ENCODE measurements at places on chromosomes 6 and 20.

DNA sequence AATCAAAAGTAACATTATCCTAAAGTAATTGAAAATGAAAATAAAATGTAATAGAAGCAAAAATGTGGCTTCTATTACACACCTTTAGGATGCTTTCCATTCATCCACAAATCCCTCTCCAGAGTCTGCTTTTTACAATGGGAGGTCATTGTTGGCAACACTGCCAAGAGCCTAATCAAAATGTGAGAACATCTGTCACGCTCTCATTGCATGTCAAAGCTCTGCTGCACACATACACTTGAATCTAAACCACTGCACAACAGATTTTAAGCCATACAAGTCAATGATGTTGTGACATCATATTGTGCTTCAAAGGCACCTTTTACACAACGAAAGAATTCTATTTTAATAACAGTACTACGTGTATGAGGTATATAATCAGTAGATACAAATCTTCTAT, 82.1 kb downstream of the PREP start:
- DNase-seq = no peak

GRCh38 chr6:136640132-136640915, 90.1 kb upstream of the MAP7 start:
- DNase-seq = no peak

DNA sequence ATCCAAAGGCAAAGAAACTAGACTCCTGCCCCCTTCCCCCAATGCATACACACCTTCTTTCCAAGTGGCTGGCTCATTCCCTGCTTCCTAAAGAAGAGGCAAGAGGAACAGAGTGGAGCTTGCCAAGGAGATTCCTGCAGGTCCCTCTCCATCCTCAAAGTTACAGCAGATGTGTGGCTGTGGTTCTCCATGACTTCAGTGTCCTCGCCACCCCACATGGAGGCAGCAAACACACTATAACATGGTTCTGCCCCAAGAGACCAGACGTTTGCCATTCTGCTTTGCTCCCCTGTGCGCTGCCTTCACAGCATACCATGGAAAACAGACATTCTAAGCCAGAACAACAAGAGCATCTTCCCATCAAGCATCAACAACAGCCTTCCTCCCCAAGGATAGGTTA, 84.4 kb downstream of the BACH2 start:
- no peak for DNase-seq

DNA sequence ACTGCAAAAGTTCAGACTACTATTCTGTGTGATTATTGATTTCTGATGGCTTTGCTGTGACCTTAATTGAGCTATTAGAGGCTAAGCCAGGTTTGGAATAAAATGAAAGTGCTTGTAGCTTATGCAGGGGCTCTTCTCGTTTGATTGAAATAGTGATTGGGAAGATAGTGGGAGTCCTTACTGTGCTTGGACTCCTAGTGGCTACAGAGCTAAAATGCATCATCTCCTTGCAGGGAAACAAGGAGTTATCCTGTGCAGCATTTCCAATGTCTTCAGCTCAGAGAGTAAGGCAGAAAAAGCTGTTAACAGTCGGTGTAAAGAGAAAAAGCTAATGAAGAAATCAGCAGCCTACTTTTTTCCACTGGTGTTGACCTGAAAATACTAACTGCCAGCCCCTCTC, 173.5 kb downstream of the SLC35F1 start:
- no peak for DNase-seq

DNA sequence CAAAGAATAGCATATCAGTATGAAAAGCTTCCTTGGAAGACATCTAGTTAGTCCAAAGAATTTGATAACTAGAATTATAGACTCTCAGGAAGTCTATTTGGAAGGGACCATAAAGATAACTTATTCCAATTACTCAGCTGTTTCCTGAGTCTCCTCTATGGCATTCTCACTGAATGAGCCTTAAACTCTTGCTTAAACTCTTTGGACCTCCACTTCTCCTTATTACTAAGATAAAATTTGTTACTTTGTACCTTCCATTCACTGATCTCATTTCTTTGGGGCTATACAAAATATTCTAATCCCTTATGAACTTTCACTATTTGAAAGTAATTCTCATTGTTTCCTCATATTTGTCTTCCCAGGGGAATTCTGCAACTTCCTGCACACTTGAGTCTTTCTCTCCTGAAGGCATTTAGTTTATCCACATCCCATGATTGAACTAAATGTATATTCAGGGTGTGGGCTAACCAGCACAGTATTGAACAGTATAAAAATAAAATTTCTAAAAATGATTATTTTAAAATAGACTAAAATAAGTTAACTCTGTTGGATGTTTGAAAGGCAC, 67.1 kb upstream of the NOTCH4 start:
- no peak for DNase-seq

- no peak for DNase-seq
Observed at GRCh38 chr6:106746652-106747051, 117.3 kb downstream of the QRSL1 start.

DNA sequence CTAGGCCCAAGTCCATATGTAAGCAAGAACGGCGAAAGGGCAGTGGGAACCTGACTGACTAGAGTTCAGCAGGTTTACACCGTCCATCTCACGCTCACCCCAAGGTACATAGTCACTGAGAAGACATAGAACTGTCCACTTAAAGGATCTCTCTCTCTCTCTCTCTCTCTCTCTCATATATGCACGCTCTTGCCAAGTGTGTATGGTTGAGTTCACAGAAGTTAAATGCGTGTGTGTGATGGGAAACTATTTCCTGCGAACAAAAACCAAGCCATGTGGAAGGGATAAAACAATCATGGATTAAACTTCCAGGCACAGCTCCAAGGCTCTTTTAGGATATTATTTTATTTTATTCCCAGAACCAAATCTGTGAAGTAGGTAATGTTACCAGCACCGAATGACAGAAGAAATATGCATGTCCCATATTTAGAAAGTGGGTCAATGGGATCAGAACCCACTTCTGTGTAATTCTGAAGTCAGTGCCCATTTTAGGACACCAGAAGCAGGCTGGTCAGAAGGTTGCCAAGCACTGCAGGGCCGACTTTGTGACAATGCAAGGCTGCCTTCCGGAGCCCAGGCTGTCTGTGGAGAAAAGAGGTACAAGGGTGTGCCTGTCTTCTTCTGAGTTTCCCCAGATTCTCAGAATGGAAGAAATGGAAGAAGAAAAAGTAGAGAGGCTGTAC, 49.2 kb upstream of the MAP7 start:
- no peak for DNase-seq

- no peak for DNase-seq
Observed at GRCh38 chr20:9359561-9360308, 154.7 kb upstream of the LAMP5 start.

DNA sequence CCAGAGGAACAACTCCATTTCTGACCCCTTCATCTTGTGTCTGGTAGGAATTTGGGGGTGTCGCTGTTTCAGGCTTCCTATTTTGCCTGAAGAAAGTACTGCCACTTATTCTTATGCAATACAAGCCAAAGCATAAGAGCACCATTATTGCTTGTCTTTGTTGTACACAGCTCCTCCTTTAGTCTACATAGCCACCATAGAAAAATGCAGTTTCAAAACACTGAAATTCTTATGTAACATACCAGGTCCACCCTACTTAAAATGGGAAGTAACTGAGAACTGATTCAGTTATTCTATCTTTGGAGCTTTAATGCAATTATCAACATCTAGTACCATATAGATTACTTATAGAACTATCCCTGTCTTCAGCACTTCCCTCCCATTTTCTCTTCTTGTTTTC, 255.5 kb downstream of the ARHGAP18 start:
- no peak for DNase-seq

DNA sequence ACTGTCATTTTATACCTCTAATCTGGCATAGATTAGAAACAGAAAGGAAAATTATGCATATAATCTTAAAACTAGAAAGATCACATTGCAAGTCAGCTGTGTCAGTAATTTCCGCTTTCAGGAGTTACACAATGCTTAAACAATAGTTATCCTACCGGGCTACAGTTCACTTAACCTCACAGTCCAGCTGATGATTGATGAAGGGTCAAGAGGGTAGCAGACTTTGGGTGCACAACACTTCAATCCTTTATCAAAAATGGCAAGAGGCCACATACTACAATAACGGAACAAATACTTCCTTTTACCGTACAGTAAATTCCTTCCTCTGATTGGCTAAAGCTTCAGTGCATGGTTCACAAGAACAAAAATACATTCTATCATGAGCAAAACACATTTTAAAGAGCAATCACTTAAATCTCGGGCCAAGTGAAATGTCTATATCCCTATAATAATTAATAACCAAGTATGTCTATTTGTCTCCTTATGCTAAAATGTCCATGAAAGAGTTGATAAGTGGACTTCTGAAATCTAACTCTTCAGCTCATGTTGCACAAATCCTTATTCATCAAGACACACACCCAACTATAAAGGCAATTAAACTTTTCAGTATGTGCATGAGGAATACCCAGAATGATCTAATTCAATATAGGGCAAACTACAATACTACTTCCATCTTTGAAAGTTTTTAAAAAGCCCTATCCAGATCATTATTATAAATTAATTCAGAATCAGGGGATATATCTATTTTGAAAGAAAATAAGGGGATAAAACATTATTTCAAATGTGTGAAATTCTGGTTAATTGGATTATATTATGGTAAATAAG, 76.8 kb downstream of the HIVEP2 start:
- DNase-seq = no peak

- no peak for DNase-seq
Observed at GRCh38 chr6:105207524-105208269, 27.9 kb upstream of the POPDC3 start.

DNA sequence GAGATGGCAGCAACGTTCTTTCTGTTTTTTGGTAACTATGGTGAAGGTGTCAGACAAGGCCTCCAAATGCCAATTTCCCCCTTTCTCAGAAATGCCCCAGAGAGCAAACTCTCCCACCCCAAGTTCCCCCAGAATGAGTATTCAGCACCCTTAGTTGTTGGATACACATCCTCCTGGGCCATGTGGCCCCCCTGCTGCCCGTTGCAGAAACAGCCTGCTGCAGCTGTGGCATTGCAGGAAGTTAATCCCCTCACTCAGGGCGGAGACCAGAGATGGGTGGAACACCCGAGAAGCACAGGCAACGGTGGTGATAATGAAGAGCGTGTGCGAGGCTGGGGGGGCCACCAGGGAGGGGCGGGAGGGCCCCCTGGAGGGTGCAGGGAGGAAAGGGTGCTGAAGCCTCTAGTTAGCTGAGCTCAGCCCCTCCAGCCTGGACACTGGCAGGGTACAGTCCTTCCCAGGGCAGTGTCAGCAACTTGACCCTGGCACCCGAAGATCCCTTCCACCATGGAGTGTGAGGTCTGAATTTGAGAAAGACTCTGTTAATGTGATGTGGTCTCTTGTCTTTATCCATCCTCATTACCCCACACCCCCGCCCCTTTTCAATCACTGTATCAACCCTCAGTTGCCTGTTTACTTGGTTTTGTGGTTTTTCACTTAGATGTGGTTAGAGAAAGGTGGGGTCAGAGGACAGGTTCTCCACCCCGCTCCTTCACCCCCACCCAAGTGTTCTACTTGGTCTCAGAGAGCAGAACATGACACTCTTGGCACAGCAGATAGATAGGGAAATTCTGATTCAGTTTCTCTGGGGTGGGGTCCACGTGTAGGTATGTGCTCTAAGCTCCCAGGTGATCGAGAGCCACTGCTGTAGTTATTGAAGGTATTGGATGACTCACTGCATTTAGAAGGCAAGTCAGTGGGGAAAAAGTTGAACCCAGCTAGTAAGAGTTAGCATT, 208.8 kb upstream of the SUPT3H start:
- peak; percentile 47 for DNase-seq

GRCh38 chr20:54589402-54590030, 114.1 kb downstream of the DOK5 start:
- no peak for DNase-seq

GRCh38 chr20:22407237-22408193, 176.9 kb downstream of the FOXA2 start:
- DNase-seq = no peak

DNA sequence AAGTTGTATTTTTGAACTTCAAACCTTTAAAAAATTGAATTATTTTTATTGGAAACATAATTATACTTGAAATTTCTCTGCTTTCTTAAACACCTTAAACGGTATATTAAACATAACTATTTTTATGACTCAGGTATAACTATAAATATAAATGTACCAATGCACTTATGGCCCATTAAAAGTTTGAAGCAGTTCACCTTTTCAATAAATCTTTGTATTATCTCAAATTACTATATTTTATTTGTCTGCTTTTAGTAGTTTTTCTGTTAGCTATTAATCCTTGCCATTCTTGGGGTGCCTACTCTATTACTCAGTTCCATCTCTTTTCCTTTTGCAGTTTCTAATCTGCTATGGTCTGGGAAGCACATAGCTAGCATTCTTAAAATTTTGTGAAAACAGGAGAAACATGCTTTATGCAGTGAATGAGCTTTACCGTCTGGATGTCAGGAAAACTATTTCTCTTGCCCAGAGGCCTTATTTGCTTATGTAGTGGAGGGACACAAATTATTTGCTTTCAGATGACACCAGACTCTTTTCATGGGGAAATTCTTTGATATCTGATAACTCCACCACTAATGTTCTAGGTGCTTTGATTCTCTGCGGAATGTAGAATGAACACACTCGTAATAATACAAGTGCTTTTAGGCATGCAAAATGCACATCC, 378.9 kb upstream of the CITED2 start:
- no peak for DNase-seq

DNA sequence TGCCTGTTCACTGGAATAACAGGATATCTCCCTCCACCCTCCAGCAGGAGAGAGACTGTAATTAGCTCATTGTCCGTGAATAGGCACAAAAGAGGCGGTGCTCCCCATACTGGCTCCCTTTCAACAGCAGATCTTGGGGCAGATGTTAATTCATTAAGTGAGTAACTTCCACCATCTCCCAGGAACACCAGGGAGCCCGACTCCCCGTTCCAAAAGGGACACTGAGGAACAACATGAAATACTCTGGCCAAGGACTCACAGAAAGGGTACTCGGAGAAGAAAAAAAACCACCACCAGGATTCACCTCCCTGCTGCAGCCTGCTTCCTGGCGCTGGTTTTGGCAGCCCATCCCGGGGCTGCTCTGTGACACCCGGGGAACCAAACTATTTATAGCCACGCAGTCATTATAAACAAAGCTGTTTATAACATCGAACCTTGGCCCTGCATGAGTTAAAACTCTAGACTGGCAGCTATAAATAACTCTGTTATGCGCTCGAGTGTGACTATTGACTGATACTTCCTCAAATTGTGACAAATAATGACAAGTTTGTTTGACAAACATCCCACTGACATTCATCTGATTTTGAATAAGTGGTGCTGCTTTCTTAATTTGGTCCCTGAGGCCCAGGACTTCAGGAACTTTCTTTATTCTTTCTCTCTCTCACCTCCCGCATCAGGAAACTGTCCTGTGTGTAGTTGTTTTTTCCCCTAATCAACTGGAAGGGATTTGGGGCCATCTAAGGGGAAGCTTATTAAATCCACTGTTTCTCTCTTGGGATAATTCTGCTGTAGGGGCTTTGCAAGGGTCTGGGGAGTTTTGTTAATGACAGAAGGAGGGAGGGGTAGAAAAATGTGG, 521.6 kb downstream of the CD83 start:
- no peak for DNase-seq

- DNase-seq = no peak
Observed at GRCh38 chr20:62979876-62980373, 26.8 kb downstream of the BHLHE23 start.

DNA sequence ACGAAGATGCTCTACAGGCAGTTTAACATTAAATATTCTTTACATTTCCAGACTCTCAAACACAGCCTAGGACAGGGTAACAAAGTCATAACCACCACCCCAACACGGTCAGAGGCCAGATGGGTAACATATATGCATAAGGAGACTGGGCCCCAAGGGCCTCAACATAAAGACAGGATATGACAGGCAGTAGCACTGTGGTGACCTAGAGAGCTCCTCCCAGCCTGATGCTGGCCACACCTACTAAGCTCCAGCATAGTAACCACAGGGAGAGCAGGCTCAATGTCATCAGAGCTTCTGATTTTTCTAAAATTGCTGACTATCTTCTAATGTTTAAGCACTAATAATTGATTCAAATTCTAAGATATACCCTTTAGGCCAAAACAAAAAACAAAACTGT, 21.7 kb downstream of the SMLR1 start:
- no peak for DNase-seq

Data from activated T-cell treated with anti-CD3 and anti-CD28 coated beads, Interleukin-2, amount 50 U/mL, for 24 hours (primary cell).